ENCODE measurements at places on chromosomes 1 and 21. TPM values are rescaled to one million over a fixed set of nuclear protein-coding genes. Genes with fewer than 3 reads are reported as not detected.

DNA sequence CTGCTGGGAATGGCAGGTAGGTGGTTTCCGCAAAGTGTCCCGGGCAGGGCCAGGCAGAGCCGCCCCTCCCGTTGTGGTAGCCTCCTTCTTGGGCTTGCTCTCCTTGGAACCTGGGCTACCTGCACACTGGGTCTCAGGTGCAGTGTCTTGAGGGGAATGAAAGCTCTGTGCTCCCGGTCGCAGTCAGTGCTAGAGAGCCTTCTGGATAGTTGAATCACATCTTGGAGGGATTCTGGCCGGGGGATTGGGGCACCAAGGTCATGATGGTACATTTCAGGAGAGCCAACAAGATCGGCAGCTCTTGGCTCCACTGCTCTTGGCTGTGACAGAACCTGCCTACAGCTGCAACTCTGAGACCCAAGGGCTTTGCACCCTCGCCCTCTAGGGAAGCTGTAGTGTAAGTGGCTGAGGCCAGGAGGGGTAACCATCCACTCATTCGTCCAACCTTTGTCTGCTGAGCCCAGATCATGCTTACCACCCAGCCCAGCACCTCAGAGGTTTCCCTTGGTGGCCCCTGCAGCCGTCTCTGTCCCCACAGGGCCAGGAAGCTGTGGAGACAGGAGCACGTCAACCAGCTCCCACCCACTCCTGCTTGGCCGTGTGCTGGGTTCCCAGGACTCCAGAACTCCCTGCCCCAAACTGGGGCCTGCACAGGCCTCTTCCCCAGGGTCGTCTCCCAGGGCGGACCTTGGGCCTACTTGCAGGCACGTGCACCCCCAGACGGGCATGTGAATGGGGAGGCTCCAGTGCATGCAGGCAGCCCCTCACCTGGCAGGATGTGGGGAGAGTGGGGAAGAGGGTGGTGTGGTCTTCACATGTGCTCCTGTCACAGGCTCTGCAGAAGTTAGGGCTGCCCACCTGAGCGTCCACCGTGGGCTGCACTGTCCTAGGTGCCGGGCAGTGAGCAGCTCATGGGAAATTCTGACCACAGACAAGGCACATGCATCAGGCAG is 40.0 kb downstream of the NTPCR start:
- DNase-seq: no peak

DNA sequence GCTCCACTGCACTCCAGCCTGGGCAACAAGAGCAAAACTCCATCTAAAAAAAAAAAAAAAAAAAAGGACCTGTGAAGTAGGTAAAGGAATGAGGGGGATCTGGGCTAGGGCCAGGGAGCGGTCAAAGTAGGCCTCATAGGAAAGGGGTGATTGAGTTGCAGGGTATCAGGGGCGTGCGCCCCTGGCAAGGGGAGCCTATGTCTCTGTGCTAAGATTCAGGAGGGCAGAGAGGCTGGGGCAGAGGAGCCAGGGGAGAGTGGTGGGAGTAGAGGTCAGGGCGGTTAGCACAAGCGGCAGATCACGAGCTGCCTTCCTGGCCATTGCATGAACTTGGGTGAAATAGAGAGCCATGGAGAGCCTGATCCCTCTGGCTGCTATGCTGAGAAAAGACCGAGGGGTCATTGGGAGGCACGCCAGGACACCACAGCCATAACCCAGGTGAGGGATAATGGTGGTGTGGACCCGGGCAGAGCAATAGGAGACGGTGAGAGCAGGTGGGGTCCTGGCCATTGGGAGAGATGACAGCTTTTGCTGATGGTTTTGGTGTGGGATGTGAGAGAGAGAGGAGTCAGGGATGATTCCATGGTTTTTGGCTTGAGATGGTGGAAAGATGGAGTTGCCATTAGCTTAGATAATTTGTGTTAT is 30.6 kb upstream of the CSF1 start:
- DNase-seq: no peak

DNA sequence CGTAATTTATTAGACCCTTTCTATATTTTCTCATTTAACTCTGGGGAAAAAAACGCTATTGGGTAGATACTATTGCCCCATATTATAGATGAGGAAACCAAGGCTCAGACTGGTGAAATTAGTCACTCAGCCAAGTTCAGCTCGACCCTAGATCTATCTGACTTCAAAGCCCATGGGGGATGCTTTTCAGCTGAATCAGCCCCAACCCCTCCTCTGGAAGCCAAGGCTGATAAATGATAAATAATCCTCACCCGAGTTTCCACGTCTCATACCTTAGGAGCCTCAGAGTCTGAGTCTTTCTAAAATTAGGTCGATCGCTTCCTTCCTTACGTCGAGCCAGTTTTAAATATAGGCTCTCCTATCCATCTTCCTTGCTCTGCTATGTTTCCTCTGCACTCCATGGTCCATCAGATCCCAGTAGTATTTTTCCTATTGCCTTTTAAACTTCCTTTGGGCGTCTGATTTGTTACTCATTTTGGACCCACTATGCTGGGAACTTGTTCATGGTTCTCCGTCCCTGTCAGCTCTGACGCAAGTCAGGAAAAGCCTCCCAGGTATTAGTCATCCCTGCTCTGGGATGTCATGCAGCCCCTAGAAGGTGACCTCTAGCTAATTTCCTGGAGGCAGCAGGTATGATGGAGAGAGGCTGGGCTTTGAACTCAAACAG is 122.8 kb downstream of the PLPP3 start:
- peak; percentile 91 for DNase-seq

DNA sequence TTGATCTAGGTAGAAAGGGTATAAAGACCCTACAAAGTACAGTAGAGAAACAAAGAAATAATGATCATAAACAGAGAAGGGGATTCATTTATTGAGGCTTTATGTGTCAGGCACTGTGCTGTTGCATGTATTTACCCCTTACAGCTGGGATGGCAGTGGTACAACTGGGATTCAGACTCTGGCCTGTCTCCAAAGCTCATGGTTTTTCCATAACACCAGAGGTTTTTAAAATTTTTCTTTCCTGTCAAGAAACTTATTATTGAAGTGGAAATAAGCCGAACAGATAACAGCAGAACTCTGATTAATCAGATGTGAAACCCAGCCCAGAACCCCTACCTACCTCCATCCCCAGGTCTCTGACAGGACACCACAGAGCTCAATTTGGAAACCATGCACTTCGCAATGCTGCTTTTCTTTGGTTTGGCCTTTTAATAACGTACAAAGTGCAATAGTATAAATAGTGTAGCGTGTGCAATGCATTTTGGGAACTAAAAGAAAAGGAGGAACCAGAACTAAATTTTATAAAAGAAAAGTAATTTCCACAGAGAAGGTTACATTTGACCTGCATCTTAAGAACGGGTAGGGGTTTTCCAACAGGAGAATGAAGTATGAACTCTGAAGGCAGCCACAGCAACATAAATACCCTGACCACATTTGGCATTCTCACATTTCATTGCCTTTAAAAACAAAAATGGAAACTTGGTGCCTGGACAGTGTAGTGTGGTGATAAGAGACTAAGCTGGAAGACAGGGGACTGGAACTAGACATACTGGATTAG is 92.0 kb upstream of the S1PR1 start:
- DNase-seq: no peak

GRCh38 chr1:243343970-243344937 is 88.4 kb downstream of the SDCCAG8 start:
- DNase-seq: peak; percentile 30

DNA sequence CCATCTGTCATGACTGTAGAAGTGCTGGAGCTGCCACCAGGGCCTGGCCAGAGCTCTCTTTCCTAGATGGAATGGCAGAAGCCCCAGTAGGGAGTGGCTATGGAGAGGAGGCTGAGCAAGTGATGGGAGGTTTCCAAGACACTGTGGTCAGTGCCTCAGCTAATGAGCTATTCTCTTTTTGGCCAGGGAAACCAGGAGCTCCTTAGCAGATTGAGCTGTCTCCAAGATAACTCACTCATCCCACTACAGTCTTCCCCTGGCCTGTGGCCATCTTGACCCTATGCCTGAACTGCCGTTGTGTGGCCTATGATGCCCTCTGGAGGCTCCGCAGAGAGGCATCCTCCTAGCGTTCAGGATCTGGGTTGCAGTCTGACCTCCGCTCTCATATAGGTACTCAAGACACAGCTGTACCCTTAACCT is 60.5 kb downstream of the ERI3 start:
- DNase-seq: peak; percentile 31

GRCh38 chr1:76395059-76395458 is 320.5 kb downstream of the ST6GALNAC3 start:
- no peak for DNase-seq

DNA sequence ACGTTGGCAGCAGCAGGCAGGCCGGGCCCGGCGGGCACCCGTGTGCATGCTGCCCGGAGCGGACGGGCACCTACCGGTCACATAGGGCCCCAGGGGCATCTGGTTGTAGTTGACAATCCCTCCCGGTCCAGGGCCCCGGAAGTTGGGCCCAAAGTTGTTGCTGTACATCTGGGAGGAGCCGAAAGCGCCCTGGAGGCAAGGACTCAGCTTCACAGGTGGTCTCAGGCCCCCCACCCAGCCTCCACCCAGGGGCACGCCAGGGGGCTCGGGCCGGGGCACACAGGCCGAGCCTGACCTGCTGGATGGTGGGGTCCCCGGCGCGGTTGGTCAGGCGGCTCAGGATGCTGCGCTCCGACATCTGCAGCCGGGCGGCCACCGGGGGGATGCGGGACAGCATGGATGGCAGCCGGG is 60.6 kb downstream of the KCNAB2 start:
- no peak for DNase-seq

- peak; percentile 17 for DNase-seq
These were observed 250.0 kb upstream of the ADGRL2 start for GRCh38 chr1:81550753-81551152.

DNA sequence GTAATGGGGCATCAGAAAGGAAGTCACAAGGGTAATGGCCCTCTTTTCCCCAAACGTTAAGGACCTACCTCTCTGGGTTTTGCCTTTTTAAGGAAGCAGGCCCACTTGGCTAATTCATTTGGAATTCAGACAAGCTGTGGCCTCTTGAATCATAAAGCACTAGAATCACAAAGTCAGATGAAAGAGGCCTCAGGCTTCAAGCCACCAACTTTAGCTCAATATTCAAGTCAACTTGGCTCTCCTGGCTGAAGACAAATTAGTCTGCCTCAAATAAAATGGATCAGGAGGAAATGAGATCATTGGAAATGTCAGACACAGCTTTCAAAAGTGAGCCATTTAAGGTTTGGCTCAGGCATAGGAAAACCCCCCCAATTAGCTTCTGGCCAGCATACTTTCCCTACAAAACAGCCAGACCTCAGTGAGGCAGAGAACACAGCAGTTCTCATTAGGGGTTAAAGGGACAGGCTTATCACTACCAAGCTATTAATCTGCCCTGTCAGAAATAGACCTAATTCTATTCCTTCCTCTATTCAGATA is 34.3 kb downstream of the SLC35D1 start:
- DNase-seq: peak; percentile 51

GRCh38 chr1:230170622-230171021 is 103.6 kb downstream of the GALNT2 start:
- DNase-seq: no peak

DNA sequence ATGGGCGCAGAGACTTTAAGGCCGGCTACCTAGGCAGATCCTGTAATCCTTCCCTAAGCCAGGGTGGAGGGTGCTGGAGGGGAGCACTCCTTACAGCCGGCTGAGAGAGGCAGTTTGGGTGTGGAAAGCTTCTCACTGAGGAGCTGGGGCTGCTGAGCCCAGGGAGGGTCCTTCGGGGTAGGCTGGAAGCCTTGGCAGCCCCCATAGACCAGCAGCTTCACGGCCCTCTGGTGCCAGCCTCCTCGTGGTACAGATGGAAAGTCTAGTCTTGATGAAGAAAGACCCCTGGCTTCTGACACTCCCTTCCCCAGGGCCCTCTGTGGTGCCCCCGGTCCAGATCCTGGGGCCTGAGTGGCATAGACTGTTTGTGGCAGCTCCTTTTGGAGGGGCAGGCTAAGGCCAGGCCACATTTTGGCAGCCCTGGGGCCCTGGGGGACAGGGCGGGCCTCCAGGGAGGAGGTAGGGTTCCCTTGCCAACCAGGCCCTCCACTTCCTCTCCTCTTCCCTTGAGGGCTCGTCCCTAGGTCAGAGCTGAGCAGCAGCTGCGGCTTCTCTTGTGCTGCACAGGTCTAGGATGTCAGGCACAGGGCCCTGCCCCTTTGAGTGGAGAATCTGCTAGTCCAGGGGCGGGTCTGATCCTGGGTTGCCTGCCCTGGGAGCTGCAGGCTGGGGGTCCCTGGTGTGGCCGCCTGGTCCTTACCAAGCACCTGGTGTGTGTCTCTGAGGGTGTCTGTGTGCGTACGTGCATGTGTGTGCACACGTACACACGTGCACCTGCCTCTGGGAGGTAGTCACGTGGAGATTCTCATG is 4.8 kb downstream of the AMPD2 start:
- DNase-seq: no peak

DNA sequence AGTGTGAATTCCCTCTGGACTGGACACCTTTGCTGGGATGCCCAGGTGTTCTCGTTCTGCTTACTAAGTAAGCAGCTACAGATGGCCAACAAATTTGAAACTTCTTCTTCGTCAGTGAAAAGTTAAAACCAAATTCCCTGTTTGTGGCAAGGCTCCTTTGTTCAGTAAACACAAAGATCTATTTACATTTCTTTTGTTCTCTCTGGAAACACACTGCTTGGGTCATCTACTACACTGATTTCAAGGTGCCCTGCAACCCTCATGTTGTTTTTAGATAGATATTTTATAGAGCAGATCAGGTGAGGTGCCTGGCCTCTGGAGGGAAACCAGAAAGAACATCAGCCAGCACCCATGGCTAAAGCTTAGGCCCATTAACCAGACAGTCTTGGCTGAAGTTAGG is 157.2 kb upstream of the UBE2U start:
- no peak for DNase-seq

- DNase-seq: no peak
These were observed 263.4 kb downstream of the NPHP4 start for GRCh38 chr1:5728663-5729355.

GRCh38 chr1:197954718-197955418 is 37.7 kb downstream of the LHX9 start:
- DNase-seq: no peak

- no peak for DNase-seq
These were observed 13.4 kb upstream of the ASCL5 start for GRCh38 chr1:201140235-201140940.

- no peak for DNase-seq
These were observed 10.5 kb downstream of the RAB4A start for GRCh38 chr1:229281339-229281926.

GRCh38 chr1:110542725-110543124 is 23.8 kb upstream of the KCNA10 start:
- DNase-seq: no peak

Gene IRF6
- total RNA-seq: 0.05 TPM

Gene DTL
- total RNA-seq: 66.3 TPM

Gene NR1I3
- total RNA-seq: not detected

Gene RAB3B
- total RNA-seq: 20.5 TPM

Gene SMIM11
- total RNA-seq: 31.8 TPM

Gene LMX1A
- total RNA-seq: not detected

Gene SYT11
- 16.9 TPM for total RNA-seq

Gene CGN
- total RNA-seq: 1.6 TPM

Gene LHX8
- not detected for total RNA-seq

Gene TOE1
- total RNA-seq: 29.1 TPM

Gene FCRL5
- not detected for total RNA-seq

Gene PDC
- total RNA-seq: not detected

Gene FCRLA
- 0.84 TPM for total RNA-seq

Gene KIF21B
- total RNA-seq: 5.2 TPM

Measured in HT1080 (cell line).